GM12865 (cell line): ENCODE measurements at places on chromosomes 16 and 17.
A peak's percentile ranks its signal among the peaks of the same experiment; 100 is the strongest.

- DNase-seq, result no peak
These were observed 43.7 kb upstream of the NFAT5 start for GRCh38 chr16:69522041-69522578.

- no peak for DNase-seq
These were observed at the start of gene BRICD5 for GRCh38 chr16:2210386-2211365. Gene BRICD5 (minus strand): TSS chr16:2210863. CDS start chr16:2210833, 30 bp downstream.

- no peak for DNase-seq
These were observed 46.1 kb upstream of the PABPN1L start for GRCh38 chr16:88912556-88912955.

GRCh38 chr17:68981288-68981687 is 26.1 kb upstream of the ABCA8 start:
- peak; percentile 58 for DNase-seq

DNA sequence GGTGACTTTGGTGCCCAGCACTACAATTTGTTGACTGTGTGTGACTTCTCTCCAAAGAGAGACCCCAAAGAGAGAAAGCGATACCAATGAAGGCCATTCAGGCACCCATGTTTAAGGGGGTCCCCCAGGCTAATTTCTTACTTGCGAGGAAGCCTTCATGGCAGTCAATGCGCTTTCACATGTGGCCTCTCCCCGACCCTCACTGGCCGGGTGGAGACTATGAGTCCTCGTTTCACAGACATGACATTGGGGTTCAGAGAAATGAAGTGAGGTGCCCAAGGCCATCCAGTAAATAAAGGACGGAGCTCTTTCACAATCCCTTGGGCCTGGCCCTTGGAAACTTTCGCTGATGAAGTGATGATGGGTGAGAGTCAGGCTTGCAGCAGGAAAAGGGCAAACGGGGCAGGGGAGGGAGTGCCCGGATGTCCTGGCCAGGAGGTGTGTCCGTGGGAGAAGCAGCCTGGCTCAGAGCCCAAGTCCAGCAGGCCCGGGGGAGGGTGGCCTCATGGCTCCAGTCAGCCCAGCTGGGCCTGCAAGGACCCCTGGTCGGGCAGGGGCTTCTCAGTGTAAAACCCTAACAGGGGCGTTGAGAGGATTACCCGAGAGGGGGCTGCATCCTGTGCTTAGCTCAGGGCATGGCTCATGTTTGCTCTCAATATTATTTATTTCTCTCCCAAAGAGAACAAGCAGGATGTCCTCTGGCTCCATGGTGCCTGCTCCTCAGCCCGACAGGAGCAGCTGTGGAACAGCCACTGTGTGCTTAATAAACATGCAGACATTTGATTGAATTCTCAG is 14.7 kb downstream of the TBX2 start:
- no peak for DNase-seq

GRCh38 chr16:71407731-71408130 is 34.1 kb downstream of the TLE7 start:
- no peak for DNase-seq

DNA sequence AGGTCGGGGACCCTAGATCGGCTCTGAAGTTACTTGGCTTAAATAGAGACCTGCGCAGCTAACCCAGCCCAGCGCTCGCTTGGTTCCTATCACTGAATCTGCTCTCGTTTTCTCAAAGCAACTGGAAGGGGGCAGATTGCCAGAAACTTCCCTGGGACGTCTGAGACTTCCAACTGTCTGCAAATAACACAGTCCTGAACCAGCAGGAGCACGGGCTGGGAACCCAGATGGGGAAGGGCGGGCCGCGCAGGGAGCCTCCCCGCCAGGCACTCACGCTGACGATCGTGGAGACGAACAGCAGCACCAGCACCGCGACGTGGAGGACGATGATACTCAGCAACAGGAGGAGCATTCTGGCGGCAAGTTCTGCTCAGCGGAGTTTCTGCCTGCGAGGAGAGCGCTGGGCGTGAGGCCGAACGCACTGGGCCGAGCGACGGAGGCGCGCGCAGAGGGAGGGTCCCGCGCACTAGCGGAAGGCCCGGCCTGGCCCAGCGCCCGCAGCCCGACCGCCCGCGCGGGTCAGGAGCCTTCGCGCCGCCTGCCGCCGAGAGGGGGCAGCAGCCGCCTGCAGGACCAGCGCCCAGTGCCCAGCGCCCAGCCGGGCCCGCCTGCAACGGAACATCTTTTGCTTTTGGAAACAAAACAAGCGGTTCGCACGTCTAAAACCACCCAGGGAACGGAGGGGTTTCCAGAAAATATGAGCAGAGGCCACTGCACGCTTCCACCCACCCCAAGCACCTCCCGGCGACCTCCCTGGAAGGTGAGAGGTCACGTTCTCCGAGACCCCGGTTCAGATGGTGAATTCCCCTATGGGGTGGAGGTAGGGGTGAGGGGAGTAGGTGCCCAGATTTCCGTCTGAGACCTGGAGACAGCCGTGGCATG is 4.5 kb downstream of the PMP22 start:
- DNase-seq, result peak; percentile 33

DNA sequence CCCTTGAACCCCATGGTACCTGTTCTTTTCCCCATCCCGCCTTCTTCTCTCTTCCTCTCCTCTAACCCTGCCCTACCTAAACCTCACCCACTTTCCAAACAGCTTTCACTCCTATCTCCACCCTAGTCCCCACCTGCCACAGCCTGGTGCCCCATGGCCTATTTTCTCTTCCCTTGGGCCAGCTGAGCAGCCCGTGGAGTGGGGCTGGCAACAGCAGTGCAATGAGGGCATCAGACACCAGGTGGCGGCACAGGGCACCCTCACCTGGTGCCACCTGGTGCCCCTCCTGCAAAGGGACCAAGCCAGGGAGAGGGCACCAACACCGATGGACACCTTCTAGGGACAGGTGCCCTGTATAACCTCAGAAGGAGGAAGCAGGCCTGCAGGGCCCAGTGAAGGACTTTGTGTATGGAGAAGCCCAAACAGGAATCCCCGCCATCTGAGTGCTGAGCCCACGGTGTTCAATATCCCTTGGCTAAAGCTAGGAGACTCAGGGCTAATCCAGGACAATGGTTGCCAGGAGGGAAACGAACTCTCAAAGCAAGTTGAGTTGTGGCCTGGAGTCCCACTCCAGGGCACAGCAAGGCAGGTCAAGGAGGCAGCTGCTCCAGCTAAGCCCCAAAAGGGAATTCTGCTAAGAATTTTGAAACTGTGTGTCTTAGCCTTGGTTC is 4.0 kb upstream of the ABCC3 start:
- DNase-seq, result peak; percentile 52

GRCh38 chr17:73349138-73349537 is 37.3 kb upstream of the CDC42EP4 start:
- no peak for DNase-seq
